Activated naive CD4-positive, alpha-beta T cell treated with anti-CD3 and anti-CD28 coated beads, Interleukin-2, amount 50 U/mL, for 72 hours (primary cell): ENCODE measurements at places on chromosomes 1 and 21.

DNA sequence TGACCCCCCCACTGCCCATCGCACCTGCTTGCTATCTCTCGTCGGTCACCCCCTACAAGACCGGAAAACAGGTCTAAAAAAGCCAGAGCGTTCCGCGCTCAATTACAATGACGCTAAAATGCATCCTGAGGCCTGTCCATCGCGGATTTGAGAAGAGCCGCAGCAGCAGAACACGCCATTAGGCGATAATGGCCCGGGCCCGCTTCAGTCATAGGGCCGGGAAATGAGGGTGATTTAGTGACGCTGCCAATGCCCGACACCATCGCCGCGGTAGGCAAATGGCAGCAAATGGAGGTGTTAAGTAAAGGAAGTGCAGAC lies 64.1 kb upstream of the SSX2IP start:
- DNase-seq, result no peak

- peak; percentile 24 for DNase-seq
Observed at GRCh38 chr21:42799516-42799915, 79.8 kb downstream of the WDR4 start.

GRCh38 chr1:233269656-233270055 lies 25.9 kb downstream of the PCNX2 start:
- DNase-seq, result no peak

DNA sequence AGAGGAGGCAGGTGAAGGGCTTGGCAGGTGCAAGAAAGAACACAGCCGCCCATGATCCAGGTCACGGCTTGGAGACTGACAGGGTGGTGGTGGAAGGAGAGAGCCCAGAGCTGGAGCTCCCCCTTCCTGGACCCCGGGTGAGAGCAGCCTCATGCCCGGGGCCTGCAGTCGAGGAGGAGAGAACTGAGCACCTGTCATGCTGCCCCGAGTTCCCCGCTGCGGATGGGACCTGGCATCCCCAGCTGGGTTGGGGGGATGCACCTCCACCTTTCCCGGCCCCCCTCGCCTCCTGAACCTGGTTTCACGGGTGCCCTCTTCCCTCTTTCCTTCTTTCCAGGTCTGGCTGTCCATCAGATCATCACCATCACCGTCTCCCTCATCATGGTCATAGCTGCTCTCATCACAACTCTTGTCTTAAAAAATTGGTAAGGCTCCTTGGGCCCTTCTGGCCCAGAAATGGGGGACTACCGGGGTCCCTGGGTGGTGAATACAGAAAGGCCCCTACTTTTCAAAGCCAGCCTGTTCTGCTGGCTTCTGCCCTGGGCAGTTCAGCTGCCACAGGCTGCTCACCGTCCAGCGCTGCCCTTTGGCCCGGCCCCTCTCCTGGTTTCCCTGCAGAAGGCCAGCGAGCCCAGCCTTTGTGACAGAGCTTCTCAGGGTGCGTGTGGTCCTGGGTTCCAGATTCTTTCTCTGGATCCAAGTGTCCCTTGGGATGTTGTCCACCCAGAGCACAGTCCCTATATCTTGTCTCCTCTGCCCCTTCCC lies 115.3 kb downstream of the AJAP1 start:
- no peak for DNase-seq

GRCh38 chr1:20578062-20578461 lies 10.8 kb upstream of the CDA start:
- DNase-seq, result no peak

DNA sequence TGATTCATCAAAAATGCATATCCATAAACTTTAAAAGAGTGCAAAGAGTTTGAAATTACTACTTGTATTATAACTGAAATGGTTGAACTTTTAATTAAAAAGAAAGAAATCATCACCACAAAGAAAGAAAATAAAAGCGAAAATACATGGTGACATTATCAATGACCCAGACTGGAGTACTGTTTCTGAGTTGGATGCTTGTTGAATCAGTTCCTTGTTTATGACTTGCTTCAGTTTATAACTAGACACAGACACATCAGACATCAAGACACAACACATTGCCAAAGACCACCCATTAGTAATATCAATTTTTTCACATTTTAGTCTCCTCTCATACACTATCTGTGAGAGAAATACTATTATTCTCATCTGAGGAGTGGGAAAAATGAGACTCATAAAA lies 293.0 kb downstream of the MRPL39 start:
- DNase-seq, result no peak

- DNase-seq, result no peak
Observed at GRCh38 chr21:25571726-25572121, 35.6 kb downstream of the MRPL39 start.

- DNase-seq, result no peak
Observed at GRCh38 chr1:230636575-230637148, 5.6 kb upstream of the COG2 start.

GRCh38 chr1:217053676-217054075 lies 330.4 kb upstream of the ESRRG start:
- no peak for DNase-seq

DNA sequence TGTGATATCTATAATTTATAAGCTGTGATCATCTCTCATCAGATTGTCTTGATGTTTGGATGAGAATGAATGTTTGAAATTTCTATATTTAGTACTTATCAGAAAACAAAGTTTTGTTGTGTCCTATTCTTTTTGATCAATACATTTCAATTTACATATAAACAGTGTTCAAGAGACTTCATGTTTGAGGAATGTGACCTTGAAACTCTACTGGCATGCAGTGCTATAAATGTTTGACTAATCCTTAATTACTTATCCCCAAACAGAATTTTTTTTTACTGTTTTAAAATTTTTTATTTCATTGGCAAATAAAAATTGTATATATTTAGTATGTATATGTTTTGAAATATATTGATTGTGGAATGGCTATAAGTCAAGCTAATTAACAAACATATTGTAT lies 1.5 kb upstream of the PRKAA2 start:
- DNase-seq, result no peak
